ENCODE measurements at places on chromosomes 16 and 17. TPM values are rescaled to one million over a fixed set of nuclear protein-coding genes. Genes with fewer than 3 reads are reported as not detected.

DNA sequence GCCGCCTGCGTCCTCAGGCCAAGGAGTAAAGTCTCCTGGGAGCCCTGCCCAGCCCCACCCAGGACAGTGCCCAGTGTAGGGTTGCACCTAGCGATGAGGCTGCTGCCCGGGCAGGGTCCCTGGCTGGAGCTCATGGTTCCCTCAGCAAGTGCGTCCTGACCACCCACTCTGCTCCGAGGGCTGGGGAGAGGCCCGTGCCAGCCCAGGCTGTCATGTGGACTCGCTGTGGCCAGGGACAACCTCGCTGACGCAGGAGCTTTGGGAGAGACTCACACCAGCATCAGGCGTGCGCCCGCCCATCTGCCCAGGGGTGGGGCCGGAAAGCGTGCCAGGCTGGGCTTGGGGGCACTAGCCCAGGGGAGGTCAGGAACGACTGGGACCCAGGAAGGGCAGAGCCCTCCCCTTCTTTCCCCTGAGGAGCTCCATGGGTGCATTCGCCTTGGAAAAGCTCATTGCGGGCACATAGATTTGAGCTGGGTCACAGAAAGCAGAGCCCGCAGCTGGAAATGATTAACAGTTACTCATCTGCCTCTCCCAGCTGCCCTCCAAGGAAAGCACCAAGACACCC lies 19.7 kb downstream of the DPEP1 start:
- DNase-seq, result no peak
- H3K27me3 ChIP-seq, result no peaks in the 10 kb centered on the region
- no peaks in the 10 kb centered on the region for H3K4me1 ChIP-seq
- H3K4me3 ChIP-seq, result no peak overlapping the region

Gene CTRB1
- total RNA-seq, result 5.1 TPM

Gene PRSS36
- total RNA-seq, result 4.0 TPM

DNA sequence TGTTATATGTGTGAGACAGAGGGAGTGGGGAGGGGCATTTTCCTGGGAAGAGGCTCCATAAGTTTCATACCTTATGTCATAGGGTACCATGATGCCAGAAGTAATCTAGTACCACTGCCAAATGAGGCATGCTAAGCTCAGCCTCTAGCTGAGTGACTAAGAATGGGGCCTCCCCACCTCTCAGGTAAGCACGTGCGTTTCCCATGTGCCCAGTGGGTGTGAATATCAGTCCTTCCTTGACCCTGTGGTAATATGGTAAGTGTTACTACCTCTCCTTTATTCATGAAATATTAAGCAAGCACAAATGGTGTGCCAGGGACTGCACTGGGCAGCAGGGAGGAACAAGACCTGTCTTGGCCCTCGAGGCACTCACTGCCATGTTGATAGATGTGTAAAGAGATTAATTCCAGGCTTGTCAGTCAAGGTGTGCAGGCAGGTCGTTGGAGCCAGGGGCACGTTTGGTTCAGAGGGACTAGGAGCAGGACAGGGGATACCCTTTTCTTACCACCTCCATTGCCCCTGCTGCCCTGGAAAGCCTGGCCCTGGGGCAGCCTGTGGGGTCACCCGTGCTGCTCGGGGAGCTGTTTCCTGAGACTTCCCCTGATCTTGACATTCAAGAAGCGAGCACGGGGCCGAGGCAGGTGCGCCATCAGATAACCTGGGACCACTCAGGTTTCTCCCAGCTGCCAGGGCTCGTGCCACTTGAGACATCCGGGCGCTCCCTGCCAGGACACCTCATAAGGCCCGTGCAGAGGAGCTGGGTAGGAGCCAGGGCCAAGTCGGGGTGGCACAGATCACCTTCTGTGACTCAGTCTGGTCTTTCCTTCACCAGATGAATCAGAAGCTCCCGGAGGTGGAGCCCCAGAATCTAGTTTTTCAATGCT lies 8.8 kb downstream of the RSAD1 start:
- H3K4me3 ChIP-seq, result no peak overlapping the region
- no peaks in the 10 kb centered on the region for H3K27me3 ChIP-seq
- H3K36me3 ChIP-seq, result peaks cover 43% of the 10 kb centered on the region
- H3K4me1 ChIP-seq, result peaks cover 3% of the 10 kb centered on the region
- H3K27ac ChIP-seq, result no peak overlapping the region

- no peak overlapping the region for H3K27ac ChIP-seq
- no peaks in the 10 kb centered on the region for H3K27me3 ChIP-seq
- H3K36me3 ChIP-seq, result peaks cover 6% of the 10 kb centered on the region
- H3K4me3 ChIP-seq, result no peak overlapping the region
- DNase-seq, result no peak
- peaks cover 41% of the 10 kb centered on the region for H3K4me1 ChIP-seq
Measured at GRCh38 chr17:76691379-76692191, 19.2 kb downstream of the MXRA7 start.

Gene CHD9
- total RNA-seq, result 68.7 TPM

GRCh38 chr17:62998665-62999393 lies 32.8 kb downstream of the TANC2 start:
- H3K36me3 ChIP-seq, result no peaks in the 10 kb centered on the region
- H3K4me1 ChIP-seq, result no peaks in the 10 kb centered on the region

DNA sequence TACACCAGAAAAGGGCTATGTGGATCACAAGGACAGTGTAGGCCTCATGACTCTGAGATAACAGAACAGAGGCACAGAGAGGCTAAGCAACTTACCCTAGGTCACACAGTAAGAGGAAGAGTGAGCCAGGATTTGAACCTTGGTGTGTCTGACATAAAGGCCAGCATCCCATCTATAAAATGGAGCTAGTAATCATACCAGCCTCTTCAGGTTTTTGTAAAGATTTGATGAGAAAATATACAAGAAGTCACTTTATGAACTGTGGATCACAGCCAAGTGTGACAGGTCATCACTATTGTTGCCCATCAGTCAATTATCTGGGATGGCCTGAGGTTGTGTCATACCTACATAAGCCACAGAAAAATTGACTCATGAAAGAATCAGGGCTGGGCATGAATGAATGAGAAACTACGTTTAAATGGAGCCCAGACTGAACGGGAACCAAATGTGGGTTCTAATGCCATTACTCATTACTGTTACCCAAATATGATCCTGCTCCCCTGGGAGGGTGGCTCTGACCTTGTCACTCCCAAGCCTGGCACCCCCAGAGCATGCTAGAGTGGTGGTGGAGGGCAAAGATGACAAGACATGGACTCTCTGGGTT lies 21.0 kb downstream of the FBXO39 start:
- H3K4me1 ChIP-seq, result no peaks in the 10 kb centered on the region
- no peak for DNase-seq
- no peaks in the 10 kb centered on the region for H3K36me3 ChIP-seq
- no peak overlapping the region for H3K27ac ChIP-seq
- H3K4me3 ChIP-seq, result no peak overlapping the region

GRCh38 chr16:69845181-69845580 lies 83.0 kb downstream of the WWP2 start:
- no peak overlapping the region for H3K4me3 ChIP-seq
- H3K4me1 ChIP-seq, result peaks cover 11% of the 10 kb centered on the region
- H3K36me3 ChIP-seq, result peaks cover 12% of the 10 kb centered on the region
- H3K27me3 ChIP-seq, result no peaks in the 10 kb centered on the region
- H3K27ac ChIP-seq, result no peak overlapping the region
- no peak for DNase-seq

- no peaks in the 10 kb centered on the region for H3K4me1 ChIP-seq
- H3K27ac ChIP-seq, result no peak overlapping the region
- no peak for DNase-seq
- H3K4me3 ChIP-seq, result no peak overlapping the region
Measured at GRCh38 chr17:9062399-9062902, 41.1 kb downstream of the NTN1 start.

- no peaks in the 10 kb centered on the region for H3K4me1 ChIP-seq
- H3K4me3 ChIP-seq, result no peak overlapping the region
Measured at GRCh38 chr16:49179714-49180330, 101.8 kb downstream of the CBLN1 start.

DNA sequence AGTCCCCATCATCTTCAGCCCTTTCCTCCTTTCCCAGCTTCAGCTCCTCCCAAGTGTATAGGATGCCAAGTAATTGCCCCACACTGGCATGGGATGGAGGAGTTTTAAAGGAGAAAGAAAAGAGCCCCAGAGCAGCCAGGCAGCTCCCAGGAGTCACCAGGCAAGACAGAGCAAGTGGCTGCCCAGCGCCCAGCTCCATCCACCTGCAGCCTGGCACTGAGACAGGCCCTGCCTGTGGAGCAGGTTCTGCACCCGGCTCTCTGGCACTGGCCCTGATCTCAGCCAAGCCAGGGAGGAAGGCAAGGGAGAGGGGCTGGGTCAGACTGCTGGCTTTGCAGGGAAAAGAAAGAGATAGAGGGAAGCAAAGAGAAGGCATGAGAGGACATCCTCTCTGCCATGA lies 21.7 kb downstream of the FOXN1 start:
- DNase-seq, result peak; percentile 75
- H3K27me3 ChIP-seq, result no peaks in the 10 kb centered on the region
- H3K4me3 ChIP-seq, result no peak overlapping the region
- H3K36me3 ChIP-seq, result no peaks in the 10 kb centered on the region
- H3K27ac ChIP-seq, result no peak overlapping the region

DNA sequence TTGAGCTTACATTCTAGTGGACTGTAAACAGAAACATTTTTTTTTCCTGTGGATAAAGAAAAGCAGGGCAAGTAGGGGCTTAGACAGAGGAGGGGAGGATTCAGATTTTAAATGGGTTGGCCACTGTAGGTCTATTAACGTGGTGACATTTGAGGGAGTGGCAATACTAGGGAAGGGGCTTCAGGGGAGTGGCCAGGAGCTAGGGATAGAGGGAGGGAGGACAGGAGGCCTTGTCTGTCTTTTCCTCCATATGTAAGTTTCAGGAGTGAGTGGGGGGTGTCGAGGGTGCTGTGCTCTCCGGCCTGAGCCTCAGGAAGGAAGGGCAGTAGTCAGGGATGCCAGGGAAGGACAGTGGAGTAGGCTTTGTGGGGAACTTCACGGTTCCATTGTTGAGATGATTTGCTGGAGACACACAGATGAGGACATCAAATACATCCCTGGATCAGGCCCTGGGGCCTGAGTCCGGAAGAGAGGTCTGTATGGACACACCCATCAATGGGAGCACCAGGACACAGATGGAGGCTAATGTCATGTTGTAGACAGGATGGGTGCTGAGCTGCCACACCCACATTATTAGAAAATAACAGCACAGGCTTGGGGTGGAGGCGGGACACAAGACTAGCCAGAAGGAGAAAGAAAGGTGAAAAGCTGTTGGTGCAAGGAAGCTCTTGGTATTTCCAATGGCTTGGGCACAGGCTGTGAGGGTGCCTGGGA lies 6.5 kb upstream of the HBM start:
- no peak overlapping the region for H3K27ac ChIP-seq
- H3K36me3 ChIP-seq, result no peaks in the 10 kb centered on the region
- H3K4me3 ChIP-seq, result no peak overlapping the region

DNA sequence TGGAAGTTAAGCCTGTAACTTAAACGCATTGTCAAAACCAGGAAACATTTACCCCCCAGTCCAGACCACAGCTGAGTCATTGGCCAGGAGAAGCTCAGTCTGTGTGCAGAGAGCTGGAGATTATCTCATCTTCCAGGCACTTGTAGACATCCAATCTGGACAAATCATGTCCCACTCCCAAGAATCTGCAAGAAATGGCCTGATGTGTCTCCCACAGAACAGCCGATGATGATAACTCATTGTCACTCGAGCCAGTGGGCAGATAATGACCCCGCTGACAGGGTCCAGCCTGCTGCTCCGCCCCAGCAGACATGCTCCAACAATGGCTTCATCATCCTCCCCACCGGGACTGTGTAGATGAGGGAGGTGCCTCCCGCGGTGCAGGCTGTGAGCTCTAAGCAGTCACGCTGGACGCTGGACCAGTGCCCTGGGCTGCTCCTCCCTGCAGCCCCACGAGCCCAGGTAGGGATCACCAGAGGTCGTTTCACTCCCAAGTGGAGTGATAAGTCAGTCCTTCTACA lies 322.5 kb downstream of the C16orf95 start:
- no peaks in the 10 kb centered on the region for H3K4me1 ChIP-seq
- no peaks in the 10 kb centered on the region for H3K36me3 ChIP-seq
- no peaks in the 10 kb centered on the region for H3K27me3 ChIP-seq
- H3K27ac ChIP-seq, result no peak overlapping the region

Gene CCT6B
- 1.0 TPM for total RNA-seq

GRCh38 chr17:67676305-67676704 lies 41.4 kb upstream of the NOL11 start:
- H3K36me3 ChIP-seq, result no peaks in the 10 kb centered on the region
- H3K4me1 ChIP-seq, result no peaks in the 10 kb centered on the region
- no peak for DNase-seq
- no peak overlapping the region for H3K4me3 ChIP-seq

Data from upper lobe of left lung (tissue), 6 donors.